NCI-H69 (cell line): ENCODE measurements at places on chromosomes 6 and 20.

- no peak for DNase-seq
Observed at GRCh38 chr6:83960664-83961063, 72.9 kb upstream of the MRAP2 start.

- DNase-seq, result no peak
Observed at GRCh38 chr20:38200646-38201045, 35.6 kb upstream of the TGM2 start.

- no peak for DNase-seq
Observed at GRCh38 chr6:26109772-26110171, 22.5 kb downstream of the HFE start.

DNA sequence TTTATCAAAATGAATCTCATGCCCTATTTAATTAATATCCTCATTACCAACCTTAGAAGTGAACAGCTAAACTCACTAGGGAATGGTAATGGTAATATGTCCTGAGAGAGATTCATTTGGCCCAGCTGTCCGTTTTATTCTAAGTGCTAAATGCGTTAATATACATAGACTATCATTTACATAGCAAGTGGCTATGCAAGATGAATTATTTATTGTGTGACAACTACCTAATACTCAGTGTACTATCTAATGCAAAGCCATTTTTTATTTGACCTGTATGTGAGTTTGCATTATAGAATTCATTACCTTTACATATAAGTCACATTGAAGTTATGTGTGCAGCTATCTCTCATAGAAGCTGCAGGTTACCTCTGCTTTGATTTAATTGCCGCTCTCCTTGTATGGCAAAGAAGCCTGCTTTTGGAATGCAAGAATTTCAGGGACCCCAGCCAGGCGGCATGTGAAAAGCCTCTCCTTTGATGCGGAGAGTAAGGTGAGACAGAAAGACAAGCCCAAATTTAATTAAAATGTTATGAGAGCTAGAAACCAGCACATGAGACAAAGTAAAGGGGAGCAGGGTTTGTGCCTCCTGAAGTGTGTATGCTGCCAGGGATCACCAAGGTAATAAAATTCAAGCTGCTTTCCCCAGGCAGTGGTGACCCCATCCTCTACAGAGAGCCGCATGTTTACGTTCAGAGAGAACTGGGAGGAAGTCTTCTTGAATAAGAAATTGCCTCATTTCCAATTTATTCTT is 693.0 kb upstream of the MAP3K7 start:
- no peak for DNase-seq

GRCh38 chr6:98833307-98834059 is 891 bp upstream of the POU3F2 start:
- peak; percentile 80 for DNase-seq

GRCh38 chr6:108364470-108364869 is 69.6 kb downstream of the AFG1L start:
- no peak for DNase-seq

DNA sequence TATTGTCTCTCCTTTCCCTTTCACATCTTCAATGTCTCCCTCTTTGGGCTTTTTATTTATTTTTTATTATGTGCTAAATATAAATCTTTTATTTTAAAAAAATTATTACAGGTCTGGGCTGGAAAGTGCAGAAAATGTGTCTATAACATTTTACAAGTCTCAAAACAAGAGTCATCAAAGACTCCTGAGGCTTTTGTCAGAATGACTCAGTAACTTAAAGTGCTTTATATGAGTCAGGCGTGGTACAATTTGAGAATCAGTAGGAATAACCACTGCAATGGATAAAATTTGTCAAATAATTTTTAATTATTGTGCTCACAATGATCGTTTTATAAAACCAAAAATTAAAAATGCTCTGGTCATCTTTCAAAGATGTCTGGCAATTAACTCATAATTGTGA is 193.9 kb downstream of the MMUT start:
- DNase-seq, result no peak

DNA sequence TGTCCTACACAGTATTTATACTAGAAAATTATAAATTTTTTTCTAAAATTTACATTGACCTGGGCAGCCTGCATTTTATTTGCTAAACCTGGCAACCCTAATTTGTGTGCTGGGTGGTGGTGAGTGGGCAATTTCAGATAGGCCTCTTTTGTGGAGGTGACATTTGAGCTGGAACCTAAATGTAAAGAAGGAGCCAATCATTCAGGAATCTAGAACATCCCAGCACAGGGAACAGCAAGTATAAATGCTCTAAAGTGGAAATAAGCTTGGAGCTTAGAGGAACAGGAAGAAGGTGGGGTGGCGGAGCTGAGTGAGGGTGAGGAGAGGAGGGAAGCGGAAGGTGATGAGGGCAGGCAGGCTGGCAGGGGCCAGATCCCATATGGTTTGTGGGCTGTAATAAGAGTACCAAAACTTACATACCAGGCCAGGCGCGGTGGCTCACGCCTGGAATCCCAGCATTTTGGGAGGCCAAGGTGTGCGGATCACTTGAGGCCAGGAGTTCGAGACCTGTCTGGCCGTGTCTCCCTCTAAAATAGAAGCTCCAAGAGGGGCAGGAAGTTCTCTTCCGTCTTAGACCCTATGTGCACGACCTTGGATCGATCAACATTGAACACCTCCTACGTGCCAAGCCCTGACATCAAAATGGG is 549 bp upstream of the CSE1L start:
- peak; percentile 49 for DNase-seq

DNA sequence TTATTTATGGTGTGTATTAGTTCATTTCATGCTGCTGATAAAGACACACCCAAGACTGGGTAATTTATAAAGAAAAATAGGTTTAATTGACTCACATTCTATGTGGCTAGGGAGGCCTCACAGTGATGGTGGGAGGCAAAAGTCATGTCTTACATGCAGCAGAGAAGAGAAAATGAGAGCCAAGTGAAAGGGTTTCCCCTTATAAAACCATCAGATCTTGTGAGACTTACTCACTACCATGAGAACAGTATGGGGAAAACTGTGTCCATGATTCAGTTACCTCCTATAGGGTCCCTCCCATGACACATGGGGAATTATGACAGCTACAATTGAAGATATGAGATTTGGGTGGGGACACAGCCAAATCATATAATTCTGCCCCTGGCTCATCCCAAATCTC is 150.0 kb upstream of the AHI1 start:
- DNase-seq, result no peak

DNA sequence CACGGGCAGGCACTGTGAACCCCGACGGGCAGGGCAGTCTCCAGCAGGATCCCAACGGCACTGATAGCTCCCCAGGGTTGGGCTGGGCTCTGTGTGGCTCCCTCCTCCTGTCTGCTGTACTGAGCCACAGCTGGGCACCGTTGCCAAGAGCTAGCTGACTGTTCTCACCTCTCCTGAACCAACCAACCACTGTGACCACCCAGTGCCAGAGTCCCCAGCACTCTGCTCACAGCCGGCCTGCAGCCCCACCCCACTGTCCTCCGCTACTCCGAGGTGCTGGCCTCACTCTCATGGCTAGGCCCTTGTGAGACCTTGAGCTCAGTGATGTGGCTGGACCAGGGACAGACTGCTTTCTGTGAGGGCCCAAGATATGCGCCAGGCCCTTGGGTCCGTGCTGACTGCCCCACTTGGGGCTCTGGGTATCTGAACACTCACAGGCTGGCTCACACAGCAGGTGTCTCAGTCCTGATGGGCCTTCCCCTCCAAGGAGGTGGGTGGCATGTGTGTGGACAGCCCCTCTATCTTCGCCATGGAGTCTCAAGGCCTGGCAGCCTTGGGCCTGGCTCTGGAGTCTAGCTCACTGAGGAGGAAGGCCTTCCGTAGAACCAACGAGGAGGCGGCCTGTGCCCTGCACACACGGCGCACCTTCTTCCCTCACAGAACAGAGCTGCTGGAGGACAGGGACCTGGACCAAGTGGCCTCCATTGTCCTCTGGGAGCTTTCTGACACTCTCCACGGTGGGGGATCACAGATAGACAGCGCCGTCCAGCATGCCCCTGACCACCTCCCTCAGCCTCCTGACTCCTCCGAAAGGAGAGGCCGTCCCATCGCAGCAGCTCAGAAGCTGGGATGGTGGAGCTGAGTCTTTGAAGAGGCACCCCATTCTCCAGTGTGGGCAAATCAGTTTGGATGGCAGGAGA is 53.5 kb downstream of the TCP11 start:
- DNase-seq, result no peak

DNA sequence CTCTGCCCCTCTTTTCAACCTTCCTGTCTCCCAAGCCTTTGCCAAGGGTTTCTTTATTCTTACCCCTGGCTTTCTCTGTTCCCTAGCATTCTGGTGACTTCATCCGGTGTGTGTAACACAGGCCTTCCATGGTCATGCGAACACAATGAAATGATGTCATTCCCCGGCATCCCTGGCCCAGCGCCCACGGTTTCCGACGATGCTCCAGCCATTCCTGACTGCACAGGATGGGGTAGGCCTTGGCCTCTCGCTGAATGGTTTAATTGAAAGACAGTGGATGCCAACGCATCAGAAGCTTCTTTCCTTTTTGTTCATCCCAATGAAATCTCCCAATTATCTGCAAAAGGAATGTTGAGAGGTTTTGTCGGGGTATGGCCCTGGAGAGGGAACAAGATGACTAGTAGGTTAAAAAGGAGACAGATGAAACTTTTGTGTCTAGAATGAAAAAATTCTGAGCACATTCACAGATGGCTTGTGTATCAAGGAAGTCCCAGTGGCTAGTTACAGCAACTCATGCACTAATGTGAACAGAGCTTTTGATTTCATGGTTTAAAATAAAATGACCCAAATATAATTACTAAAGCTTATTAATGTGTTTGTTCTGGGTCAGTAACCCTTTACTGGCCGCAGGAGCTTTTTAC is 655.0 kb downstream of the QKI start:
- DNase-seq, result peak; percentile 82

GRCh38 chr6:81761197-81761596 is 8.7 kb upstream of the TENT5A start:
- DNase-seq, result no peak

- no peak for DNase-seq
Observed at GRCh38 chr6:12848964-12849808, 132.6 kb downstream of the PHACTR1 start.

DNA sequence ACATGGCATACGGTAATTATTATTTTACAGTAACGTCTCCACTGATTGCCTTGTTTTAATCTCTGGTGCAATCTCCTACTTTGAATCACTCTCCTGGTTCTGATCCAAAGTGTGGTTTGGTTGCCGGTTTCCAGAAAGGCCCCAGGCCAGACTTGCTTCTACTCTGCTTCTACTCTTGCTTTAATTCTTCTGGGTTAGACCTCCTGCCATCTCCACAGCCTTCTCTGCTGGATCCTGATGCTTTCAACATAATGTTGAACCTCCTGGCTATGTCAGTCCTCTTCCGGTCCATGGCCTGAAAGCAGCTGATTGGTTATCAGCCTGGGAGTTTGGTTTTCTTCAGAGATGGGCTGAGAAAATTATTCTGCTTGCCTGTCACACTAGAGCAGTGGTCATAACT is 266.5 kb upstream of the RIMS1 start:
- DNase-seq, result no peak

DNA sequence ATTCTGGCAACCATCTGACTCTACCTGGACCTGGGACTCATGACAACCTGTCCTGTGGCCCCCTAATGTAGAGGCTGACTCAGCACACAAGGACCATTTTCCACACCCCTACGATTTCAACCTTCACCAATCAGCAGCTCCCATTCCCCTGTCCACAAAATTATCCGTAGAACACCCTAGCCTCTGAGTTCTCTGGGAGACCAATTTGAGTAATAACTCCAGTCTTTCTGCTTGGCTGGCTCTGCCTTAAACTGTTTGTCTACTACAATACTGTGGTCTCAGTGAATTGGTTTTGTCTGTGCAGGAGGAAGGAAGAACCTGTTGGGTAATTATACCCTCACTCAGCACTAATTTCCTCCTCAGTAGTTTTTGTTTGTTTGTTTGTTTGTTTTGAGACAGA is 99.3 kb upstream of the MRPS10 start:
- DNase-seq, result peak; percentile 33
